C1 segment of cervical spinal cord (tissue), 14 donors: ENCODE measurements at places on chromosomes 2 and 18.

- DNase-seq: no peak
Measured at GRCh38 chr2:233981574-233982420, 64.6 kb downstream of the TRPM8 start.

DNA sequence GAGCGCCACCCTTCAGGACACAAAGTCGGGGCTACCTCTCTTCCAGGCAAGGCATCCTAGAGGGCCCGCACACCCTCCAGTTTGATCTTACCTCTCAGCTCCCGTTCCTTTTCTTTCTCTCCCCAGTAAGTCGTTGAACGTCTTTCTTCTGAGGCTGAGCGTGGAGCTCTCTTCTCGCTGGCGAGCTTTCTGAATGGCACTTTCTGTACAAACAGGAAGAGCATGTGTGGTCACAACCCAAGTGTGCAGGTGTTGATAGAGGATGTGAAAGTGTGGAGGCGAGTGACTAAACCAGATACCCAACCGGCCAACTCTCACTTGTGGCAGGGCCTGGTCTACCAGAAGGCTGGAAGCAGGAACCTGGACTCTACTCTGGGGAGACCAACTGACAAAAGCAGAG lies at the start of gene AFF3:
Gene AFF3 (minus strand): TSS at position 198 of the 400 bp plus-strand sequence. CDS start 38,136 bp downstream, outside the sequence.
- no peak for DNase-seq

DNA sequence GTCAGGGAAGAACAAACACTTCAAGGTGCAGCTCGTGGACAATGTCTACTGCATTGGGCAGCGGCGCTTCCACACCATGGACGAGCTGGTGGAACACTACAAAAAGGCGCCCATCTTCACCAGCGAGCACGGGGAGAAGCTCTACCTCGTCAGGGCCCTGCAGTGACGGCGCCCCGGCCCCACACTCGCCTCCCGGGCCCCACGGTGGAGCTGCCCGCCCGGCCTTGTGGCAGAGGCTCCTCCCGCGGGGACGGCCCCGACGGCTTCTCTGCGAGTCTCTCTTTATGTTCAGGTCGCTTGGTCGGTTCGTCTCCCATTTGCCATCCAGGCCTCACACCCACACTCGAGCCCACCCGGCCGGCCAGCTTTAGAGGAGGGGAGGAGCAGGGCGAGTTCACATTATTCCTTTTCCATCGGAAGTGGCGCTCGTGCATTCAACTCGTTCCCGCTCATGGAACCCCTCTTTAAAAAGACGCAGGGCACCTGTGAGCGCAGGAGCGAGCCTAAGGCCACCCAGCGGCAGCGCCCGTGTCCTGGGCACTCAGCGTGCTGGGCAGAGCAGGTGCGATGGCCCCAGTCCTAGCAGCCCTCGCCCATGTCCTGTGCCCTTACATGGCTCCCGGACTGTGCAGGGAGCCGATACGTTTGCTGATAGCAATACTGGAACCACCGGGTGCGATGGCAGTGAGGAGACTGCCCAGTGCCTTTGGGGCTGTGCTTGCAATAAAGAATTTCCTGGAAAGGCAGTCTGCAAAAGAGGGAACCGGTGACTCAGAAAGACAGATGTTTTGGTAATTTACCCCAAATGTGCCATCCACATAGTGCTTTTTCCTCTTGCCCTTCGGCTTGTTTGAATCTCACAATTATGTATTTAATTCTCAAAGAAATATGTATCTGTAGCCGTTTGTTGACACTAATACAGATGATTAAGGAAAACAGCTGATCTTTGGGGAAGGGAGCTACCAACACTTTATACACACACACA lies 148.6 kb downstream of the NCK2 start:
- DNase-seq: no peak

DNA sequence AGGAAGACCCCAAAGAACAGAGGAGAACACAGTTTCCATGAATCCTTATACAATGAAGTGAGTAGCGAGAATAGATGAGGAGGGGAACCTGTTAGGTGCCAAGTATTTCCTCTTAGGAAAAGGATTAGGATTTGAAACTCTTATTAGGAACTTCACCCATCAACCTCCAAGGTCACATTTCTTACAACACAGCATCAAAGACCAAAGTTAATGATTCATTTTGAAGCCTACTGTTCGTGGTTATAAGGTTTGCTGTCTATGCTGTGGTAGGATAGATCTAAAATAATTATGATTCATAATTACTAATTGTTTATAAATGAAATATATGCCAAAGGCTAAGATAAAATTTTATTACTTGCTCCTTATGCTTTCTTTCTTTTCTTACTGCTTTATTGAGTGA lies 6.1 kb downstream of the CFAP221 start:
- DNase-seq: no peak

DNA sequence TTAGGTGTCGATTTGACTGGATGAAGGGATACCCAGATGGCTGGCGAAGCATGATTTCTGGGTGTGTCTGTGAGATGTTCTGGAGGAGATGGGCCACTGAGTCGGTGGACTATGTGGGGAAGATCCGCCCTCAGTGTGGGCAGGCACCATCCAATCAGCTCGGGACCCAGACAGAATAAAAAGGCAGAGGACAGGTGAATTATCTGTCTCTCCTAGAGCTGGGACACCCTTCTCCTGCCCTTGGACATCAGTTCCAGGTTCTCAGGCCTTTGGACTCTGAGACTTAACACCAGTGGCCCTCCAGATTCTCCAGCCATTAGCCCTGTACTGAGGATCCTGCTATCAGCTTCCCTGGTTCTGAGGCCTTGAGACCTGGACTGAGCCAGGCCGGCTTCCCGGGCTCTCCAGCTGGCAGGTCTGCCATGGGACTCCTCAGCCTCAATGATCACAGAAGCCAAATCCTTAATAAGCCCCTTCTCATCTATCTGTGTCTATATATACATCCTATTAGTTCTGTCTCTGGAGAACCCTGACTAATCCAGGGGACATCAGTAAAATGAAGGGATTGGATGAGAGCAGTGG lies 11.7 kb downstream of the PROC start:
- DNase-seq: no peak

DNA sequence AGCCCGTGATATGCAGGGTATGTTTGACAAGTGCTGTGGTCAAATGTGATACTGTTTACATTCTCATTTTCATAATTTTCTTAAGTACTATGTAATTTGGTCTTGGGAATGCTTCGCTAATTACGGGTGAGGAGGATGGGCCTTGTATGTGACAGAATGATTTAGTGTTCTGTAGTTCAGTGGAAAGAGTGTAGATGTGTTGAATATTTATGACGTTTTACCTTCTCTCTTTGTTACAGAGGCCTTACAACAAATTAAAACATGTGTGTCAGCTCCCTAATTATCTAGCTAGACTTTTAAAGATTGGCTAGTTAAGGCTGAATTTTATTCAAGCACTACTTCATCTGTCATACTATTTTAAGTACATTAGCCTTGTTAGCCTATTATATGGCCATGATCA lies 10.6 kb upstream of the CHRNA1 start:
- no peak for DNase-seq

DNA sequence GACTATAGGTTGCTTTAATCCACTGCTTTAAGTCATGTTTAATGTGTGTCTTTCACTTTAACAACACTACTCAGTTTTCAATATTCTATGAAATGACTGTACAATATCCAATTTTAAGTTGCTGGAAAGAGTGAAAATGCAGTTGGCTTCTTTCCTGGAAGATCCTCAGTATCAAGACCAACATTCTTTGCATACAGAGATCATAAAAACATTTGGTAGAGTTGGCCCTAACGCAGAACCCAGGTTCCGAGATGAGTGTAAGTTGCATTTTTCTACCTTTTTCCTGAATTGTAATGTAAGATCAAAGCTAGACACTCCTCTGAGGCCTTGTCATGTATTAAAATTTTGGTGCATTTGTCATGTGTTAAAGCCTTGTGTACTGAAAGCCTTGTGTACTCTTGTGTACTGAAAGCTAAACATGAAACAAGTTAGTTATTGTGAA lies 42.9 kb upstream of the TNFRSF11A start:
- DNase-seq: no peak

- no peak for DNase-seq
Measured at GRCh38 chr2:237694415-237695194, 67.2 kb downstream of the LRRFIP1 start.

GRCh38 chr2:80141007-80141726 lies 163.4 kb downstream of the LRRTM1 start:
- no peak for DNase-seq

DNA sequence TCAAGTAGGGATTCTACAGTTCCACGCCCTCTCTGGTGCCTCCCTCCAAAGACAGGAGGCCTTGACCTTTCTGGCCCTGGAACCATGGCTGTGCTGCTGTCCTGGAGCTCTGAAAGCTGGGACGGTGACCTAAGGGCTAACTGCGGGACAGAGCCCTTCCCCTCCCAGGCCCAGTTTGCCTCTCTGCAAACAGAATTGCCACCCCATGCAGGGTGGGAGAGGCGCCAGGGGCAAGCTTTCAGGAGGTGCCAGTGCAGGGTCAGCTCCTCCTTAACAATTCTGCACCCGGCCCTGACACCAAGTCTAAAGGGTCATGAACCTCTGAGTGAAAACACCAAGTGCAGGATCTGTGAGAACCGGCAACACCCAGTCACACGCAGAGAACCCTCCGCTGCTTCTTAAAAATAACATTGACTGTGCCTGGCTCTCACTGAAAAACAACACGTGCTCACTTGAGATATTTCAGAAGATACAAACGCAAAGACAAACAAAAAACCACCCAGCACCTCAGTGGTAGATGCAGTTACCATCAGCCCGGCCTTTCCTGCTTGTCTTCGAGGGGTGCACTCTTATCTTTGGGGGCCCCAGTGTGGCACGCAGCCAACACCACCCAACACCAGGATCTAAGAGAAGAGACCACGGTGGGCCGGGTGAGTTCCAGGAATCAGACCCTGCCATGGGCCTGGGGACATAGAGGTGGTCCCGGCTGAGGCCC lies 1.1 kb upstream of the SNED1 start:
- DNase-seq: no peak

DNA sequence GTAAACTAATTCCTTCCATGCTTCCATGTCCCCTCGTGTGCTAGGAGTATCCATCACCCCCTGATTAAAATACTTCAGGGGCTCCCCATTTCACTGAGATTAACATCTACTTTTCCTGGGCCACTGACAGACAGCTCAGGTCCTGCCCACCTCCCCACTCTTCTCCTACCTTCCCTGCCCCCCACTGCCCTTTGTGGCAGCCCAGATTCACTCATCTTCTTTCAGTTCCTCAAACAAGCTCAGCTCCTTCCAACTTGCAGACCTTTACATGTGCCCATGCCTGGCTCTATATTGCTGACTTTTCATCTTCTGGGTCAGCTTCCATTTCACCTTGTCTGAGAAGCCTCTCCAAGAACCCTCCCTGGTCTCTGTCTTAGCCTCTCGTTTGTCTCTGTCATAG lies 12.0 kb downstream of the RUFY4 start:
- DNase-seq: no peak
